CD4-positive, alpha-beta memory T cell (primary cell): ENCODE measurements at places on chromosomes 6 and 20.
A peak's percentile ranks its signal among the peaks of the same experiment; 100 is the strongest.

DNA sequence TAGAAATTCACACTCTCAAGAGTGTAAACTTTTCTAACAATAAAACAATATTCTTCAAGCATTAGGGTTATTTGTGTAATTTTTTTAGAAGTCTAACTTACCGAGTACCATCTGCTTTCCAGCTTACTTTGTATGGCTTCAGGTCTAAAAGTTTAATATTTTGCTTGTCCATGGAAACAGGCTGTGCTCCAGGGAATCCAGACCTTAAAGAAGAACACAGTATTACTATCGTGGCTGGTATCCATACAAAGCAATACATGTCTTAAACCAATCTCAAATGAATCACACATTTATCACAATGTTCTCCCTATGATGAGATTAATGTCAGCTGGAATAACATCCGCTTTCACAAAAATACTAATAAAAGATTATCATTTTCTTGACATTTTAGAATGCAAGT, 73.0 kb downstream of the RNGTT start:
- DNase-seq = no peak

GRCh38 chr20:21522481-21523280, 8.8 kb upstream of the NKX2-2 start:
- DNase-seq = no peak

- no peak for DNase-seq
Observed at GRCh38 chr6:106495014-106495413, 134.3 kb downstream of the RTN4IP1 start.

DNA sequence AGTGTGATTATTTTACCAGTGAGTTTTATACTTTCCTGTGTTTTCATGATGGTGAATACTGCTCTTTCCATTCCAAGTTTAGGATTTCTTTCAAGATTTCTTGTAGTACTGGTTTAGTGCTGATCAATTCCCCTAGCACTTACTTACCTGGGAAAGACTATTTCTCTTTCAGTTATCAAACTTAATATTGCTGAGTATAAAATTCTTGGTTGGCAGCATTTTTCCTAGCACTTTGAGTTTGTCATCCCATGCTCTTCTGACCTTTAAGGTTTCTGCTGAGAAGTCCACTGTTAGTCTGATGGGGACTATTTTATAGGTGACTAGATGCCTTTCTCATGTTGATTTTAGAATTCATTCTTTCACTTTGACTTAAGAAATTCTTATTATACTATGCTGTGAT, 842.8 kb upstream of the CITED2 start:
- DNase-seq = no peak

- no peak for DNase-seq
Observed at GRCh38 chr6:30154709-30155519, 6.1 kb downstream of the TRIM10 start.

GRCh38 chr6:66396549-66396948, 689.5 kb upstream of the EYS start:
- no peak for DNase-seq

GRCh38 chr20:12504779-12505178, 504.0 kb upstream of the SPTLC3 start:
- no peak for DNase-seq

GRCh38 chr6:165694296-165694695, 31.3 kb upstream of the PDE10A start:
- no peak for DNase-seq

DNA sequence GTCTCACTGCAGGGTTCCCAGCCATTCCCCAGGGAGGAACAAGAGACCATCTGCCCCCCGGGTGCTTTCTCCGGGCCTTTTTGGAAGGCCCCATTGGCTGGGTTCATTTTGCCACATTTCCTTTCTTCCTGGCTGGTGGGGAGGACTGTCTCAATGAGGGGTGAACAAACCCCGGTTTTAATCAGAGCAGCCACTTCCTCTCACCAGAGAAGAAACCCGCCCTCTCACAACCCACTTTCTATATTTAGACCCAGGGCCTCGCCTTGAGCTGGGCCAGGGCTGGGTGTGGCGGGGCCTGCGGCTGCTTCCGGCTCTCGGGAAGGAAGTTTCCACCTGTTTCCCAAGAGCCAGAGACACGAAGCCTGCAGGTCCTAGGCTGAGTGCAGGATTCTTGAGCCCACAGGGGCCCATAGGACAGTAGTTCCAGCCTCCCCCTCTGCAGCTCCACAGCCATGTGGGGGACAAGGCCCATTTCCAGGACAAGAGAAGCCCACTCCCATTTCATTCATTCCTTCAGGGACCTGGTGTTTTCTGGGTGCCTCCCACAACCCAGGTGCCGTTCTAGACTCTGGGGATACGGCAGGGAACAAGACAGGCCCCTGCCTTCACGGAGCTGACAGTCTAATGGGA, 41.8 kb downstream of the RBM38 start:
- peak; percentile 72 for DNase-seq

DNA sequence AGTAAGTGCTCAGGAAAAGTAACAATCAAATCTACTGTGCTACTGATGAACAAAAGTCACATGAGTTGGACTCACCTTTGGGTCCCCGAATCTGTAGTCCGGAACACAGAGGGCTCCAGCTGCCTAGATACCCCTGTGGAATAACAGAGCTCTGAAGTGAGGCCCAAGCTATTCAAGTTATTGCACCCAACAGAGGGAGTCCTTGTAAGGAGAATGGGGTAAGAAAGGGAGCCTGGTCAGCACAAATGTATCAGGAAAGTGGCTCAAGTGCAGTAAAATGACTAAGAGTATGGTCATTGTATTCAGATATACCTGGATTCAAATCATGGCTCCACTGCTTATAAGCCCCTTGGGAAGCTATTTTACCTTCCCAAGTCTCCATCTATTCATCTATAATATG, 20.9 kb downstream of the EDN1 start:
- DNase-seq = no peak

DNA sequence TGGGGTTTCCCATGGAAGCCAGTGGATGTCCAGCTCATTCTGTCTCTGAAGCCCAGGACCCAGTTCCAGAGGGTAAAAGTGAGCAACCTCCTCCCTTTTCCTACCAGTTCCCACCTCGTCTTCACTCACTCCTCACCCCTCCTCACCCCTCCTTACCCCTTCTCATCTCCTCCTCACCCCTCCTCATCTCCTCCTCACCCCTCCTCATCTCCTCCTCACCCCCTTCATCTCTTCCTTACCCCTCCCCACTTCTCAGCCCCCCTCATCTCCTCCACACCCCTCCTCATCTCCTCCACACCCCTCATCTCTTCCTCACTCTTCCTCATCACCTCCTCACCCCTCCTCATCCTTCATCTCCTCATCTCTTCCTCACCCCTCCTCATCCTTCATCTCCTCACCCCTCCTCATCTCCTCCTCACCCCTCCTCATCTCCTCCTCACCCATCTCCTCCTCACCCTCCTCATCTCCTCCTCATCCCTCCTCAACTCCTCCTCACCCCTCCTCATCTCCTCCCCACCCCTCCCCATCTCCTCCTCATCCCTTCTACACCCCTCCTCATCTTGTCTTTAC, 246.1 kb downstream of the MYLK4 start:
- no peak for DNase-seq

- DNase-seq = no peak
Observed at GRCh38 chr6:32113386-32114352, 4.5 kb upstream of the TNXB start.

- no peak for DNase-seq
Observed at GRCh38 chr6:84086545-84087429, 53.2 kb downstream of the MRAP2 start.

DNA sequence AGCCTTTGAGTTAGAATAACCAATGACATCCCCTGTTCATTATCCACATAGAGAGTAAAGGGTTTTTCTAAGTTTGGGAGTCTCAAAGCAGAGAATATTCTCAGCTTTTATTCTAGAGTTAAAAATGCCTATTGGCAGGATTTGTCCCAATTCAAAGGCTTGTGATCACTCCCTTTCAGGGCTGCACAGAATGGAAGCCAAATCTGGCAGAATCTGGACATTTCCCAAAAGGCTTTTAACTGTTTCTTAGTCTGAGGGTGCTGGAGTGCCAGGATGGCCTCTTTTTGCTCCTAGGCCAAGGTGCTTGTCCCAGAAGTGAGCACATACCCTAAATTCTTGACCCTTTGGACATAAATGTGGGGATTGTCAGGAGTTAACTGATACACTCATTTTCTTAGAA, 556.6 kb downstream of the DOK5 start:
- DNase-seq = no peak

- no peak for DNase-seq
Observed at GRCh38 chr20:56786503-56786902, 157.4 kb downstream of the TFAP2C start.

- no peak for DNase-seq
Observed at GRCh38 chr20:4925842-4926530, 75.3 kb downstream of the SLC23A2 start.

GRCh38 chr6:91538622-91539021, 951.8 kb upstream of the MAP3K7 start:
- DNase-seq = no peak

DNA sequence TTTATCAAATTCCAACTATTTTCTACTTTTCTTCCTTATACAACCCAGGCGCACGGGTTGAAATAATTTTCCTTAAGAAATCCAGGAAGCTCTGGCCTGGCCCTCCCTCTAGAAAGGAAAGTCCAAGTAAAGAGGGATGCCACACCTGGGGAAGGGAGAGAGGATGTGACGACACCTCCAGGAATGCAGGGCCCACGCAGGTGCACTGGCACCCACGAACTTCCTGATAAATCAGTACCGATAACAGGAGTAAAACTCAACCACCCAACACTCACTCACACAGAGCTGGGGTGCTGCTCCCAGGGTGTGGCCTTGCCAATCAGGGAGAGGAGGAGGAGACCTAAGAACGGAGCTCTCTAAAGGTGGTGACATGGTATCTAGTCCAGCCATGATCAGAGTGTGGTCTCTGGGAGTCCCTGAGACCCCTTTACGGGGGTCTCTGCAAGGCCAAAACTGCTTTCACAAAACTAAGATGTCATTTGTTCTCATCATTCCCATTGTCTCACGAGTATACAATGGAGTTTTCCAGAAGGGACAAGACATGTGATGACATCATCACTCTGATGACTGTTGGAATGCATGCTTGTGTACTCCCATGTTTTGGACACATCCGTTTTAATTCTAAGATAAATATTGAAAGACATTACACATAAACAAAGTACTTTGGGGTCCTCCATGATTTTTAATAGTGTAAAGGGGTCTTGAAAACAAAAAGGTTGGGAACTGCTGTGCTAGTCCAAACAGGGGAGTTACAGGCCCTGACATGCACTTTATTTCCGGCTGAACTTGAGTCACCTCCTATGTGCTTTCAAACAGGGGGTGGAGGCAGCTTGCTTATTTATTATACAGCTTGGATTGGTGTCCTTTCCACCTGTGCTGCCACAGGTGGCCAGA, 2.2 kb upstream of the PARD6B start:
- DNase-seq = no peak

DNA sequence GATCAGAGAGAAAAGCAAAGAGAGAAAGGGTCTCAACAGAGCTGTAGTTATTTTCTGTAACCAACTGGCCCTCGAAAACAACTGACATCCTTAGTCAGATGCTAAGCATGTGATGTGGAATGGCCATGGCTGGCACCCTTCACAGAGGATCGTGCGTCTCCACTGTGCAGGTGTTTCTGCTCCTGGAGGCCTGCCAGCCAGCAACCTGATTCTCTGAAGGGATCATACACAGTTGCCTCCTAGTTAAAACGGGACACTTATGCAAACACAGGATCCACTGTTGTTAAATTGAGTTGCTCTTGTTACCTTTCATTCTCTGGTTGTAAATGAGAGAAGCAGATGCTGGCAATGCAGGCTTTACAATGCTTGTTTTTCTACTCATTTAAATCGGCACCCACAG, 148.5 kb downstream of the HDGFL1 start:
- no peak for DNase-seq

DNA sequence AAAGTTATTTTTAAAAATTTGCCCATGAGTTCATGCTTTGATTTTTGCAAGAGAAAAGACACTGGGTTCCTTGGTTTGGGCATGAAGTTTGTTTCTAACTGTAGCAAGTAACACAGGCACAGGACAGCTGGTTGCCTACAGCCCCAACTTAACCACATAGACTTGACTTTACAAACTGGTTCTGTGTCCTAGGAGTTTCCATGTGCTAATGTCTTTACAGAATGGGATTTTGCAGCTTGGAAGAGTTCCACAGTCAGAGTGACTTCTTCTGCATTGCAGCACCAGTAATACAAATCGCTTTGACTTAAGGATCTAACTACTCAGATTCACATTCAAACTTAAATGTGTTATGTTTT, 44.3 kb downstream of the OR2B2 start:
- no peak for DNase-seq

DNA sequence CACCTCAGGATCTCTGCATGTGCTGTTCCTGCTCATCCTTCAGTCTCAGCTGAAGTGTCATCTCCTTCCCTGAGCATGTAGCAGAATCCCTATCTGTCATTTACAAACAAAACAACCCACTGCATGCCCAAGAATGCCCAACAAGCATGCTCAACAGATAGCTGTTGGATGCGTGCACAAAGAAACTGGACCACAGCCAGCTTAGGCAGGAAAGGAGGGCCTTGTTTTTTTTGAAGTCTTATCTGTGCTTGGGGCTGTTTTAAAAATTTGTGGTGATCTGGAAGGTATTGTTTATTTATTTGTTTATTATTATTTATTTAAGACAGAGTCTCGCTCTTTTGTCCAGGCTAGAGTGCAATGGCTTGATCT, 18.5 kb upstream of the SLC16A10 start:
- DNase-seq = no peak

- DNase-seq = no peak
Observed at GRCh38 chr6:16751251-16751946, 9.9 kb downstream of the ATXN1 start.

GRCh38 chr6:148274809-148275208, 67.8 kb upstream of the SASH1 start:
- no peak for DNase-seq

GRCh38 chr6:786946-787763, 94.2 kb upstream of the EXOC2 start:
- no peak for DNase-seq

GRCh38 chr6:131911951-131912350, 39.2 kb downstream of the CCN2 start:
- no peak for DNase-seq

DNA sequence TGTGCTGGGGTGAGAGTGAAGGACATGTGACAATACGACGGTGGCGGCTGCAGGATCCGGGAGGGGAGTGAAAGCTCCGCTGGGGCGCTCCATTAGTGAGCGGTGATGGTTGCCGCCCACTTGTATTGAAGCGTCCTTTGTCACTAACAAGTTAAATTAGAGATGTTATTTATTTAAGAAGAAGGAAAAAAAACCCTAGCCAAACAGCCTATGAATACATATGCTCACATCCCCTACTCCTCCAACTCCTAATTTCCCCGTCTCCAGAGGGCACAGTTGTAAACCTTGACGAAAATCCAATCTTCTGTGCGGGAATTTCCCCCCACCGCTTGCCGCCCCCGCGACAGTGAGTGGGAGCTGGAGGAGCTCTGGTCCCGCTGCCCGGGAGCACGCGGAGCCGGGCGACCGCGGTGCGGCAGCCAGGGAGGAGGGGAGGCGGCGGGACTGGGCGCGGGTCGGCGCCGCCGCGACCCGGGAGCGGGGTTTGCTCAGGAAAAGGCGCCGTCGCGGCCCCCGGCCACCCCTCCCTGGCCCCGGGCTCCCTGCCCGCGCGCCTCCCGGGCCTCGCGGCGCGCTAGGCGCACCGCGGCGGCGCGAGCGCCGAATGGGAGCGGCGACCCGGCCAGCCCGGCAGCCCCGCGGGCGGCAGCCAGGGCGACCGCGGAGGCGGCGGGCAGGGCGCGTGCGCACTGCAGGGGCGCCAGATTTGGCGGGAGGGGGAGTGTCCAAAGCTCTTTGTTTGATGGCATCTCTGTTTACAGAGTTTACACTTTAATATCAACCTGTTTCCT, at the start of gene MYB:
Gene MYB (plus strand): TSS at position 767 of the 791 bp plus-strand sequence. CDS start 206 bp downstream, outside the sequence.
- DNase-seq = peak; percentile 68

GRCh38 chr20:48298851-48299484, 513.7 kb upstream of the SULF2 start:
- DNase-seq = no peak

- DNase-seq = no peak
Observed at GRCh38 chr20:12243327-12243726, 325.6 kb downstream of the BTBD3 start.
